Stimulated activated CD8-positive, alpha-beta memory T cell treated with anti-CD3 and anti-CD28 coated beads, Interleukin-15, amount 100 ng/mL, for 48 hours (primary cell): ENCODE measurements at places on chromosomes 4 and X.

DNA sequence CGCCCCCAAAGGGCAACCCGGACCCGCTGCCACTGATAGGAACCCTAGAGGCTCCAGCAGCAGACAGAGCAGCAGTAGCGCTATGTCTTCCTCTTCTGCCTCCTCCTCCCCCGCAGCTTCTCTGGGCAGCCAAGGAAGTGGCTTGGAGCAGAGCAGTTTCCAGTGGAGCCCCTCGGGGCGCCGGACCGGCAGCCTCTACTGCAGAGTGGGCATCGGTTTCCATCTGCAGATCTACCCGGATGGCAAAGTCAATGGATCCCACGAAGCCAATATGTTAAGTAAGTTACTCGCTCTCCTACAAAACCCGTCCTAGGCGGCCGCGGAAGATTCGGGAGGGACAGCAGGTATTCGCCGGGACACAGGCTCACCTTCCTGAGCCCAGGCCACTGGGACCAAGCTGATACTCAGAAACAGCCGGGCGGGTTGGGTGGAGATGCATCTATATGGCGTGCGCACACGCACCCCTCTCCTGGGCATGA is 477 bp downstream of the FGF5 start:
- DNase-seq: no peak

DNA sequence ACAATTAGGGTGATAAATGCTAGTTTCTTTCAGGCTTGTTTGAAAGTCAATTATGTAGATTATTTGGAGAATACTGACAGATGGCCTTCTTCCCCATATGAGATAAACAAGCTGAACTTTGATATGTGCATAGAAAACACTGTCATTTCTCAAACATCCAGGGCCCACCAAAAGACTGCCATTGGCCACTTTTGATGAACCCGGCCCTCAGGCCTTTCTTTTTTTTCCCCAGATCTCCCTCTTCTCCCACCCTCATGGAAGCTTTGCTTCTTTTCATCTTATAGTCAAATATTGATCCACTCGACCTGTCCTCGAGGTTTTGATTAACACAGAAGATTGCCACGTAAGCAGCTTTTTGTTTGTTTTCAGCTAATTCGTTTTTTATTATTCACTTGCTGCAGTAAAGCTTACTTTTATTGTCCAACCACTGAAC is 377.4 kb downstream of the SMARCA1 start:
- DNase-seq: no peak

DNA sequence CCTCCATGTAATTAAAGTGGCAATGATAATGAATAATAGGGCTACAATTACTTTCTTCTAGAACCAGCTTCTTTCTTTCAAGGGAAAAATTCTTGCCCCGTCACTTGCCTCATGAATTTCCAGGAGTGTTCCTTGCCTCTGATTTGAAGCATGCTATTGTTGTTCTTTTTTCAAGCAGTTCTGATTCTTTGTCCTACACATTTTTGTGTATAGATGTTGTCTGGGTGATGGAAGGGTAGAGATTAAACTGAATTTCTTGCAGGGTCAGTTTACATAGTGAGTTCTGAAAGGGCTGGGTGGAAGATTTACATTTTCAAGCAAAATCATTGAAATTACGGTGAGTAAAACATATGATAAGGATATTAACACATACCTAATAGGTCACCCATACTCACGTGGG is 107.0 kb upstream of the TENM3 start:
- no peak for DNase-seq

DNA sequence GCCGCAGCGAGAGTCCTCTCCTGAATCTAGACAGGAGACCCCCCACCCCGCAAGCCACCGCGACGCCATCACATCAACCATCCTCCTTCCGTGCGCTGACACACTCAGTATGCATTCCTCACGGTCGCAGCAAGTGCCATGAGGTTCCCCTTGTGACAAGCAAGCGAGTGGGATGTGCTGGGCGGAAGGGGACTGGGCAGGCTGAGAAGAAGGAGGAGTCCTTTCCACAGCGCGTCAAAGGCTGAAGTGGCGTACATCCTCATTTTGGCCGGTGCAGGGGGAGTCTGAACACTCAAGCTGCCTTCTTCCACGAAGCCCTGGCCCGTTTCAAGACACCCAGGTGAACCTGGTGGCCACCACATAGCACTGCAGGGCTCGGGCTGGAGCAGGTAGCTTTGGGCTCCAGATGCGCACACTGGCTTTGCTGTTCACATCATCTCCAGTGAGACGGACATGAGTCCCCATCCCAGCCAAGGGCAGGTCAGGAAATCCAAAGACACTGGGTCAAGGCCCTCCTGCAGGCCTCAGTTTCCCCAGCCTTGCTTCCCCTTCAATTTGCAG is 30.4 kb downstream of the CCNQ start:
- no peak for DNase-seq

DNA sequence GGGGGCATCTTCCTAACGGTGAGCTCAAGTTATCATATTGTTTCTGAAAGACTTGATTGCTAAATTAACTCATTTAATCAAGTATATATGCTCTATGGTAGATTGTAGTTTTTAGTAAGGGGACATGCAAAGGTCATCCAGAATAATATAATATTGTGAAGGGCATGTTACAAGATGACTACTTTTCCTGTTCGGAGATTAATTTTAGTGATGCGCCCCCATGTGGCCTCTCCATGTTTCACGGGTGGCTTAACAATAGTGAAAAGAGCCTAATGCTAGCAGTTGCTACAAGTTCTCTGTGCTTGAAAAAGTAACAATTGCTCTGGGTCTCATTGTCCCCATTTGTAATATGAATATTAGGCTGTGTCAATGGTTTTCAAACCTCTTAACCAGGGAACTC is 12.2 kb downstream of the SMPX start:
- DNase-seq: no peak

DNA sequence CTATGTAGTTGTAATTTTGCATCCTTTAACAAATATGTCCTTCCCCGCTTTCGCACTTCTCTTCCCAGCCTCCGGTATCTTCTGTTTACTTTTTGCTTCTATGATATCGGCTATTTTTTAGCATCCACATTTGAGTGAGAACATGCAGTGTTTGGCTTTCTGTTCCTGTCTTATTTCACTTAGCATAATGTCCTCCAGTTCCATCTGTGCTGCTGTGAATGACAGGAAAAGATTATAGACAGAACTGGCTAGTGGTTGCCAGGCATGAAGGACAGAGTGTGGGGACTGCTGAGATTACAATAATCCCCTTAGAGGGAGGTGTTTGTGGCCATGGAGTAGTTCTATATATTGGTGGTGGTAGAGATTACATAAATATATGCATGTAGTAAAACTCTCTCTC is 588.6 kb downstream of the NLGN4X start:
- no peak for DNase-seq

GRCh38 chr4:170388255-170388654 is 298.5 kb upstream of the AADAT start:
- DNase-seq: no peak

- DNase-seq: no peak
Measured at GRCh38 chr4:3573131-3573530, 40.9 kb upstream of the LRPAP1 start.

- DNase-seq: no peak
Measured at GRCh38 chr4:19888587-19888986, 363.1 kb upstream of the SLIT2 start.

GRCh38 chr4:168803732-168804131 is 206.3 kb downstream of the CBR4 start:
- DNase-seq: no peak

GRCh38 chr4:11821772-11822430 is 393.2 kb upstream of the HS3ST1 start:
- DNase-seq: no peak

GRCh38 chrX:68902706-68903504 is 74.1 kb downstream of the EFNB1 start:
- no peak for DNase-seq

DNA sequence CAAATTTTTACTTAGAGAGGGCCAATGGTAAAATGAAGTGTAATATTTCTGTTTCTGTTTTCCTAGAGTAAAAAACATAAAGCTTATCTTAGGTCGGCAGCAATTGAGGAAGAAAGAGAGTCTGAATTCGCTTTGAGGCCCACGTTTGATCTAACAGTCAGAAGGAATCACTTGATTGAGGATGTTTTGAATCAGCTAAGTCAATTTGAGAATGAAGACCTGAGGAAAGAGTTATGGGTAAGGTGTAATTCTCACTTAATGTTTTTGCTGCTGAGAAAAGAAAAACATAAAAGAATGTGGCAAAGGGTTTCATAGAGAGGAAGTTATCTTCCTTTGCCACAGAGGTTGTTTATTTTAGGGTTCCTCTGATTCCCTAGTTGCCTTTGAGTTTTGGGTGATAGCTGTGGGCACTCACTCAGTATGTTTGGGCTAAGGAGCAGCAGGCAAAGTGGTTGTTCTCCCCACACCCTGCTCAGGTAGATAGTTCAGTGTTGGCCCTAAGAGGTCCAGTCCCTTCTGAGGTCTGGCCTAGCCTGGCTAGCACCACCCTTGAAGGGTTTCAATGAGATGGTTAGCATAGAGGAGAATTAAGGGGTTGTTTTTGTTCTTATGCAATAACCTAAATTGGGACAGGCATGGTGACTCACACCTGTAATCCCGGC is 32.3 kb downstream of the HERC5 start:
- DNase-seq: no peak

DNA sequence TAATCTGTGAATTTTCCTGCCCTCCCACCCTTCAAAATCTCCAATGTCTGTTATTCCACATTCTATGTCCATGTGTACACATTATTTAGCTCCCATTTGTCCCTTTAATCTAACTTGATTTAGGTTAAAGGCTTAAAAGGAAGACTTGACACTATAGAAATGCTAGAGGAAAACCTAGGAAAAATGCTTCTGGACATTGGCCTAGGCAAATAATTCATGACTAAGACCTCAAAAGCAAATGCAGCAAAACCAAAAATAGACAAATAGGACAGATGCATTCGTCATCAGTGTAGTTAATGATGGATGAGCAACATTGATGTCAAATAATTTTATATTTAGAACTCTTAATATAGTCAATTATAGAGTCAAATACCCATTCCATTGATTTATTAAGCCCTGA is 36.9 kb downstream of the INTU start:
- no peak for DNase-seq

GRCh38 chrX:7261672-7262332 is 113.8 kb upstream of the PUDP start:
- DNase-seq: no peak

DNA sequence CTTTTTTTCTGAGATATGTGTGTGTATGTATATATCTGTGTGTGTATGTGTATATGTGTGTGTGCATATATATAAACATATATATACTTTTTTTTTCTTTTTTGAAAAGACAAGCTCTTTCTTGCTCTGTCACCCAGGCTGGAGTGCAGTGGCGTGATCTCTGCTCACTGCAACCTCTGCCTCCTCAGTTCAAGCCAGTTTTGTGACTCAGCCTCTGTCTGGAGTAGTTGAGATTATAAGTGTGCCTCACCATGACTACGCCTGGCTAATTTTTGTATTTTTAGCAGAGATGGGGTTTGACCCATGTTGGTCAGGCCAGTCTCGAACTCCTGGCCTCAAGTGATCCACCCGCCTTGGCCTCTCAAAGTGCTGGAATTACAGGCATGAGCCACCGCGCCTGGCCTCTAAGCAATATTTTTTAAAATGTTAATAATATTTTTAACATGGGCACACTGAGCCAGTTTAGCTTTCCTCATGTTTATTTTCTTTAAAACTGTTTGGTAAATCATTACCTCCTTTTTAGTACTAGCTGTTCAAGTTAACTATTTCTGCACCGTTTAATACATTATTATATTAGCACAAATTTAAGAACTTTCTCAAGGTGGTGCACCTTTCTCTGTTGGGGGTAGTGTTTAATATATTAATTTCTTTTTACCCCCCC is 33.3 kb downstream of the BBS12 start:
- no peak for DNase-seq

DNA sequence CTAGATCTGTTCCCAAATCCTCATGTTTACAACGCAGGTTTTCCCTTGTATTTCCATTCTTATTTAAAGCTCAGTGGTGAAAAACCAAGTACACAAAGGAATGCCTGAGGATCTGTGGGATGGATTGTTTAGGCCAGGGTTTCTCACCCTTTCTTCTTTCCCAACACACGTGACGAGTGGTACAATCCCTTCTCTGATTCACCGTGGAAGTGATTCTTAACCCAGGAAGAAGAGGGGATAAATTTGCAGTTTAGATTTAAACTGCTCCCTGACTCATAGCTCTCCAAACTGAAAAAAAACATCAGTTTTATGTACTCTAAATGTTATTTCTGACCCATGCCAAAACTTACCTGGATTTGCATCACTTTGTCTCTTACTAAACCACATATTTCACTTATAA is 17.0 kb downstream of the PAQR3 start:
- DNase-seq: no peak

- no peak for DNase-seq
Measured at GRCh38 chr4:20353646-20354045, 101.9 kb downstream of the SLIT2 start.

DNA sequence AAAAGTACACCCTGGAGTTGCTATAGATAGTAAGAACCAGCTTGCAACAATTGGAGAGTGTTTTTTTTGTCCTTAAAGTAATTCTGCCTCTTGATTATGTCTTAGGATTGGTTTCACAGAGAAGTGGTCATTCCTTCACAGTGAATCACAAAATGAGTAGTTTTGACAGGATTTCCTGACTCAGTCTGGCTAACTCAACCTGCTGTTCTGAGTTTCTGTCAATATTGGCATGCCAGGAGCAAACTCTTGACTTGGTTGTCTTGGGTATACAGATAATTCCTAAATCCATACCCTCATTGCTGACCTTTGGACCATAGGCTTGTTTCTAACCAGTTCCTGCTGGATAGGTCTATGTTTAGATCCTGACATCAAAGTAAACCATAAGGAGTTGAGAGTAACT is 9.4 kb downstream of the FHIP1A start:
- DNase-seq: no peak

- no peak for DNase-seq
Measured at GRCh38 chrX:68698942-68699341, 51.5 kb downstream of the STARD8 start.

DNA sequence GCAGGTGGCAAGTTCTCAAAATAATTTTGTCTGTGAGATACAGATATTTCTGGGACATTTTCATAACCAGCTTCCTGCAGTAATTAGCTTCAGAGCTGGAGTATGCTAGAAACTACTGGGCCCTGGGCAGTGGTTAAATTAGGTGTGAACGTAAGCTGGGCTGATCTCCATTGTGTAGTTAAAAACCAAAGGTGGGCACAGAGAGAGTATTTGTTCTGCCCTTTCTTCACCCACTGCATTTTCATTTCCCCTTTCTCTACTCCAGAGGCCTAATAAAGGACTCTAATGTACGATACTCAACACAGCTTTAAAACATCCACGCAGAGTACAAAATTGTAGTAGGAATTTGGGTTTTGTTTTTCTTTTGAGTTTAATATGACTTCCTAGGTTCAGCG is 252.7 kb downstream of the SPRY1 start:
- DNase-seq: no peak

GRCh38 chr4:47084795-47085194 is 53.4 kb downstream of the GABRB1 start:
- DNase-seq: no peak

DNA sequence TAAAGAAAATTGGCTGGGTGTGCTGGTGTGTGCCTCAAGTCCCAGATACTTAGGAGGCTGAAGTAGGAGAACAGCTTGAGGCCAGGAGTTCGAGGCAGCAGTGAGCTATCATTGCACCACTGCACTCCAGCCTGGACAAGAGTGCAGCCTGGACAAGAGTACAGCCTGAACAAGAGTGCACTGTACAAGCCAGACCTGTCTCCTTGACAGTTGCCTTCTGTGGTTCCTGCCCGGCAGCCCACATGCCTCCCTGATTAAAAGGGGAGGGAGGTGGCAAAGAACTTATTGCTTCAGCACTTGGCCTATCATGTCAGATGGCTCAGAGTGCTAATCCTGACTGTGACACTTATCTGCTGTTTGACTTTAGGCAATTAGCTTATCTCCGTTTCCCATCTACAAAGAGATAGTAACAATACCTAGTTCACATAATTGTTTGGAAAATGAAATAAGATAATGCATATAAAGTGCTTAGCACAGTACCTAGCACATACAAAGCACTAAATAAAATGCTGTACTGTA is 249.1 kb downstream of the DCLK2 start:
- no peak for DNase-seq
